Stimulated activated CD4-positive, alpha-beta T cell treated with anti-CD3 and anti-CD28 coated beads, Interleukin-1b, Interleukin-23, amount 100 ng/mL, for 48 hours (primary cell): ENCODE measurements at places on chromosomes 2 and 18.
A peak's percentile ranks its signal among the peaks of the same experiment; 100 is the strongest.

DNA sequence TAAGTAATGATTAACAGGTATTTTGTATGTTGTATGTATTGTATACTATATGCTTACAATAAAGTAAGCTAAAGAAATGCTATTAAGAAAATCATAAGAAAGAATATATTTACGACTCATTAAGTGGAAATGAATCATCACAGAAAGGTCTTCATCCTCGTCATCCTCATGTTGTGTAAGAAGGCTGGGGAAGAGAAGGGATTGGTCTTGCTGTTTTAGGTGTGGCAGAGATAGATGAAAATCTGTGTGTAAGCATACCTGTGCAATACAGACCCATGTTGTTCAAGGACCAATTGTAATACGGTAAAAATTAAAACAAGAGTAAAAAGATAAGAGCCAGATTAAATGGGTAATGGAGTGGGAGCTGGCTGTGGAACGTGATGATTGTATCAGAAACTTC lies 16.6 kb downstream of the SLC35F5 start:
- DNase-seq = no peak

DNA sequence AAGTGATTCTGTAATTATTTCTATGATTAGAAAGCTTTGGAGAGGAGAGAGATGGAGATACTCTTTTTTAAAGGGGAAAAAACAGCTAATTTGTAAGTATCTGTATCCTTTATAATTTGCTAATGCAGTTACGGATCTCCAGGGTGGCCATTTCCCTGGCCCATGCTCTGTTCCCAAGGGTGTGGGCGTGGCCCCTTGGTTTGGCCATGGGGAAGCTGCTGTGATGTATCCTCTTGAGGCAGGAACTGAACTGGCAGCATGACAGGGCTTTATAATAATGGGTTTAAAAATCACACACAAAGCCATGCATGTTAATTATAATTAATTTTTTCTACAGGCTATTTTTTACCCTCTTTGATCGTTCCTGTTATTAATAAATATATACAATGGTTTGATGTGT lies 27.0 kb downstream of the TRAPPC12 start:
- no peak for DNase-seq

DNA sequence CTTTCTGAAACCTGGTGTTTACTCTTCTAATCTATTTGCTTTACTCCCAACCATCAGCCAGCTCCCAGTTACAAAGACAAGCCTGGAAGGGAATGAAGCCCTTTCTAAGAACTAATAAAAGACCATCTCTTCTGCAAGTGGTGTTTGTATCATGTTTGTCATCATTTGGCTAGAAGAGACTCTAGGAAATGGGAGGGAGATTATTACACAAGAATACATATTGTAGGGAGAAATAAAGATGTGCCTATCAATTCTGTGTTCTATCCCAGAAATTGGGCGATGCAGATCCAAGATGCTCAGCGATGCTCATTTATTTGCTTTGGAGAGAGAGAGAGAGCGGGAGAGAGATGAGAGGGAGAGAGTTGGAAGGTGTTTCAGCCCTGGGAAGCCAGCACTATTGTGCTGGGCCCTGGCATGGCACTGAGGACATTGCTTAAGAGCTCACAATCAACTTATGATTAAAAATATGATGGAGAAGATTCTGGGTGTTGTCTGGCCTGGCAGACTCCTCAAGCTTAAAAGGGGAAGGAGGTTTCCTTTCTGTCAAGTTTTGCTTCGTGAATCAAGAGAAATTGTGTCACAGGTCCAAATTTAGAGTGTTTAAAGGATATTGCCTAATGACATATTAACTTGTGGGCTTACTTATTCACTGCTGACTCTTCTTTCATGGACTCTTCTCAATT lies 41.8 kb upstream of the AFF3 start:
- DNase-seq = no peak

- peak; percentile 16 for DNase-seq
Observed at GRCh38 chr18:37270038-37270665, 295.4 kb downstream of the CELF4 start.

GRCh38 chr2:219634171-219634940 lies 6.9 kb downstream of the SLC4A3 start:
- no peak for DNase-seq

DNA sequence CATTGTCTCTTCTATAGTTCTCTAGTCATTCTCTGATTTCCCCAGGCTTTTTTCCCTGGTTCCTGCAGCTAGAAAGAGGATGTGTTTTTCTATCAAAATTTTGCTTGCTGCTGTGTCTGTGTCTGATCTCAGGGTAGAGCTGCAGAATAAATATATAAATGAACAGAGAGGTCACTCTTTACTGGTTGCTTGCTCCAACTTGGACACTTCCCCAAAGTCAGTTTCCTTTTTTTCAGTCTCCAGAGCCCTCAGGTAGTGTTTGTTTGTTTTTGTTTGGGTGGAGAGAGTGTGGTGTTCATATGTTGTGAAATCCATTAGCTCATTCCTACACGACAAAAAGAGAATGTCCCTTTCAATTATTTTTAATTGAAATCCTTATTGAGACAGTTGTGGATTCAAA lies 85.8 kb downstream of the CERS6 start:
- DNase-seq = no peak

DNA sequence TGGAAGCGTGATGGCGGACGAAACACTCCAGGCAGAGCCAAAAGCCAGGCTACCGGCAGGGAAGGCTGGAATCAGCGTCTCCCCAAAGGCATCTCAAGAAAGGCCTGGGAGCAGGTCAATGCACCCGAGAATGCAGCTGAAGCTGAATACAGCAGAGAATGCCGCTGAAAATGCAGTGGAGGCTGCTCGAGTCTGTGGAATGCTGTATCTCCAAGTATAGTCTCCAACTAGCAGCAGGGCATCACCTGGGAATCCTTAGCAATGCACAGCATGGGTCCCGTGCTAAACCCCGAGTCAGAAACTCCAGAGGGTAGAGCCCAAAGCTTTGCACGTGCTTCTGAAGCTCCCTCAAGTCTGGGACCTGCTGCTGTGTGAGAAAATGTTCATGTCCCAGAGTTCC lies 191.1 kb upstream of the ALKAL2 start:
- no peak for DNase-seq

DNA sequence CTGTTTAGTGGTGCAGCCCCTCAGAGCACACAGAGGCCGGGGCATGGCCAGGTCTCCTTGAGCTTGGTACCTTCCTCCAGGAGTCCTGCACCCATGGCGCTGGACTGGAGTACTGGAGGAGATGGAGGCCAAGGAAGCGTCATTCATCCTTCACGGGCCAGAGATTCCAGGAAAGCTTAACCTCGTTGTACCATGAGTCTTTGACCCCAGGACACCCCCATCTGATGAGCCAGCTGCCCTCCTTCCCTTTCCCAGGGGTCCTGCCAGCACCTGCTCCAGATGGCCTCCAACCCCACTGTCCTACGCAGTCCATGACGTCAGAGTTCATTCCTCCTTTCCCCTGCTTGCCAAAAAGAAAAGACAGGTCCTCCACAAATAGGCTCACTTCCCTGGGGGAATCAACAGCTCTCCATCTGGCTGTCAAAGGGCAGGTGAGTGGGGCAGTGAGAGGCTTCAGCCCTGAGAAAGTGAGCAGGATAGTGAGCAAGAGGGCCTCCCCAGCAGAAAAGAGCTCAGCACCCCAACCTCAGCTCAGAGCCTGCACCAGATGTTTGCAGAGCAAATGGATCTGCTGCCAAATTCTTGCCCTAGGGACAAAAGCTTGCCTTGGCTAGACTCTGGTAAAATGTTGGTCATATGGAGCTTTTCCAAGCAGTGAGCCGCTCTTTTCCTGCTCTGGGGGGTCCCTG lies 4.5 kb upstream of the NPPC start:
- no peak for DNase-seq

DNA sequence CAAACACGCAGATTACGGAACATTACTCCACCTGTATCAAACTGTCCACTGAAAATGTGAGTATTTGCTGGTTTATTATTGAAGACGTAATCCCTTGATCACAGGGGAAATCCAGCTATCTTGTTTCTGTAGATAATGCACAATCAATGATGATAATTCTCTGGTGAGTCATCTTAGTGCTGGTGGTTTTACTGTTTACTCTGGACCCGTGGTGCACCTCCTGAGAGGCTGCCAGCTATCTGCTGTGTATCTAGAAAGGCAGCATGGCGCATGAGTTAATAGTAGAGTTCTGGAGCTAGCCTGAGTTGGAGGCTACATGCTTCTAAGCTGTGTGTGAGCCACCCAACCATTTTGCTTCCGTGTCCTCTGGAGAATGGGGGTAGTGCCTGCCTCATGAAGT lies 6.5 kb downstream of the NCAPH start:
- peak; percentile 43 for DNase-seq

DNA sequence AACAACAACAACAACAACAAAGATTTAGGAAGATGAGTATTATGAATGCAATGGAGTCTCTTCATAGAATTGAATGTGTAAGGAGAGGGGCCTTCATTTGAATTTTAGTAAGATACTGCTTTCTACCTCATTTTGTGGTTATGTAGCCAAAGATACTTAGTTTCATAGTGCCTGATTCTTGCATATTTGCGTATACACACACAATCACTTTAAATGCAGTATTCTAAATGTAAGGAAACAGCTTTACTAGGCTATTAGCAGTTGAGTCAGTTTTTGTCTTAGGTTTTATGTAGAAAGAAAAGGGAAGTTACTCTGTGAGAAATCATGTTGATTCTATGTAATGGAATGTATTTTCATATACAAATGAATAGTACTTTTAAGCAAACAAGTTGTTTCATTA lies 80.5 kb downstream of the HAUS1 start:
- DNase-seq = no peak

- DNase-seq = no peak
Observed at GRCh38 chr2:219713110-219713509, 85.7 kb downstream of the SLC4A3 start.

GRCh38 chr18:55236150-55236931 lies 277.1 kb upstream of the CCDC68 start:
- DNase-seq = no peak

DNA sequence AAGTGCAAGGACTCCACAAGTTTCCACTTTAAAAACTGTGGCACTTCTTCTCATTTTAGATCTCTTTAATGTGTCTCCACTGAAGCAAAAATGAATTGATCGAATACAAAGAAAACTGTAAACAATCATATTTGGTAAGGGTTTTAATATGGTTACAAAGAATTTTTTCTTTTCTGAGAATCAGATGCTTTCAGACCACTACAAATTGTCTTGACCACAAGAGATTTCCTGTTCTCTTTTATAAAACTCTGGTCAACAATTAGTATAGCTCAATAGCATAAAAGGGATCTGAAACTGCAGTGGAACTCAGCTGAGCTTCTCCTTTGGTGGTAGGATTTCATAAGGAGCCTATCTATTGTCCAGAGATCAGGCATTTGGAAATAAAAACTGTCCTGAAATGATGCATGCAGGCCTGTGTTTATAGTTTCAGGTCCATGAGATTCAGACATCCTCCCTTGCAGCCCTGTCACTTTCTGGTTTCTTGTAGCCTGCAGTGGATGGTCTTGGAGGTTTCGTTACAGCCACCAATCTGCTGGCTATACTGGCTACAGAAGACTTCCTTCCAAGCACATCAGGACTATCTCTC lies 120.0 kb downstream of the DOCK10 start:
- no peak for DNase-seq

DNA sequence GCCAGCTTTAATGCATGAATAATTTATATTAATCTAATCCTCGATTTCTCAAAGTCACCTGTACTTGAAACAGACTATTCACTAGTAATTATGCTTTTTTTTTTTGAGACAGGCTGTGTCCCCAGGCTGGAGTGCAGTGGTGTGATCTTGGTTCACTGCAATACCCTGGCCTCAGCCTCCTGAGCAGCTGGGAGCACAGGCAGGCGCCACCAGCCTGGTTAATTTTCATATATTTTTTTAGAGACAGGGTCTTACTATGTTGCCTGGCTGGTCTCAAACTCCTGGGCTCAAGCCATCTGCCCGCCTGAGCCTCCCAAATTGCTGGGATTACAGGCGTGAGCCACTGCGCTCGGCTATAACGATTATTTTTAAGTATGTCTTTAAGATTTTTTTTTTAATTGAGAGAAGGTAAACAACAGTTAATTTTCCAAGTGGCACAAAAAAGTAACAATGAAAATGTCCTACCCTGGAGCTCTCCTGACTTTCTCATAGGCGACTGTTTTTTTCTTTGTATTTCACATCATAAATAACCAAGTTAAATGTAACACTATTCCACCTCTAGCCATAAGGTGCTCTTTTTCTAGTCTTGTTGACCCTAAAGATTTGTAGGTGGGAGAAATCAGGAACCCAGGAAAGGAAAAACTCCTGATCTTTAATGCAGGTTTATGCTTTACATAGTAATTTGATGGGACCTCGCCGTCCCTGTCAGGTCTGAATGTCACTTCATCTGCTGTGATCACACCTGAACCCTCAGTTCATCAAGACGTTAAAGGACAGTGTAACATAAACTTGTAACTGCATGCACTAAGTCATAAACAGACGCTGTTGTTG lies 1.3 kb upstream of the ANKRD12 start:
- no peak for DNase-seq

DNA sequence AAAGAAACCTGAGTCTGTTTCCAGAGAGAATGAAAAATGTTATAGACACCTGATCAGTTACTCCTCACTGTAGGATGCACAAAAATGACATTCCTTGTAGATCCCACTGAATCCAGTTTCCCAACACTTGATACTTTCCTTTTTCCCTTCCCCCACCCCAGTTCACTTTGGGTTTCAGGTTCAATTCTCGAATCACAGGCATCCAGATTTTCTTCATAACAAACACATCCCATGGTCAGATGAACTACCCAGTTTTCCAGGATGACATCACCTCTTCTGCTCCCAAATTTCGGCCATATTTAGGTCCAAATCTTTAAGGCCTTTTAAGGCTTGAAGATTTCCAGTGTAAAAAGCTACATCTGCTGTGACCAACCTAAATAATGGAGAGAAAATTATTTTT lies 51.5 kb downstream of the UGP2 start:
- DNase-seq = no peak

DNA sequence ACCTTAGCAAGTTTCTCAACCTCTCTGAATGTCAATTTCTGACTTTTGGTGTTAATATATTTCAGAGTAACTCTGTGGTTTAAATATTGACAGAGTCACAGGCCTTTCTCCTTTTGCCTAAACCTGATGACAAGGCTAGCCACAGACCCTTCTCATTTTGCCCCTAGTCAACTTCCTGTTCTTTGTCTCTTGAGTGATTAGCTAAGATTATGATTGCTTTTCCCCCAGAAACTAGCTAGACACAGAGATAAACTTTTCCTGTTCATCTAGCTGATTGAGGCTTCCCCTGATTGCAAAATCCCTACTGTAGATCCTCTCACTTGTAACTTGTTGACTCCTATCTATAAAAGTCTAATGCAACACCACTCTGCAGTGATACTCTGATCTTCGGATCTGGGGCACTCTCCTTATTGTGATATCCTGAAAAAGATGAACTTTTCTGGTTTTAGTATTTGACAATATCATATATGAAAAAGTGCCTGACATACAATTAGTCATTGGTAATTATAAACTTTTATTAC lies 241.4 kb downstream of the ZNF385B start:
- no peak for DNase-seq
